Activated T-cell treated with anti-CD3 and anti-CD28 coated beads for 24 hours (primary cell): ENCODE measurements at places on chromosomes 1 and 21.

- no peak for DNase-seq
Observed at GRCh38 chr1:119225831-119226230, 85.4 kb upstream of the WARS2 start.

DNA sequence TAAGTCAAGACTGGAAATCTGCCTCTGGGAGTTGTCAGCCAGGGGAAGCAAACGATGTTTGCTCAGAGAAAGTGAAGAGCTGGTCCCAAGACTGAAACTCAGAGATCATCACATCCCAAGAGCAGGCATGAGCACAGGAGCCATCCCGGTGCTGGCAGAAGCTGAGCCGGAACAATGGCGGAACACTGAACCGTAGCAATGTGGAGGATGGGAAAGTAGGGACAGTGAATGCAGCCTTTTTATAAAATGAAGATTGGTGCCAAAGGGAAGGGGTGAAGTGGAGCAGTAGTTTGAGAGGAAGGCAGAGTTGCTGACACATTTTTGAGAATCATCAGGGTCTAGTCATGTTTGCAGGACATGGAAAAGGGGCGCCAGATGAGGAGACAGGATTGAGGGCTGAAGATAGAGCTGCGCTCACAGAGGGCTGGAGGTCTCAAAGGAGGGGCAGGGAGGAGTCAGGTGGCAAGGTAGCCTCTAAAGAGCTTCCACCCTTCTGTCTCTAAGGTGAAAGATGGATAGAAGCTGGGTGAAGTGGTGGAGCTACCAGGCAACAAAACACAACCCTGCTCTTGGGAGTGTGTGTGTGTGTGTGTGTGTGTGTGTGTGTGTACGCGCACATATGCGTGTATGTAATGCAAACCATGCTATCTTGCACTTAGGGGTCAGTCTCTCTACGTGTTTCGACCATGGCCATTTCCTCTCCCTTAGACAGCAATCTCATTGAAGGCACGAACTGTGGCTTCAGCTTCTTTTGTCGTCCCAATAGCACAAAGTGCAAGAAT is 94.3 kb upstream of the IRF2BP2 start:
- no peak for DNase-seq

DNA sequence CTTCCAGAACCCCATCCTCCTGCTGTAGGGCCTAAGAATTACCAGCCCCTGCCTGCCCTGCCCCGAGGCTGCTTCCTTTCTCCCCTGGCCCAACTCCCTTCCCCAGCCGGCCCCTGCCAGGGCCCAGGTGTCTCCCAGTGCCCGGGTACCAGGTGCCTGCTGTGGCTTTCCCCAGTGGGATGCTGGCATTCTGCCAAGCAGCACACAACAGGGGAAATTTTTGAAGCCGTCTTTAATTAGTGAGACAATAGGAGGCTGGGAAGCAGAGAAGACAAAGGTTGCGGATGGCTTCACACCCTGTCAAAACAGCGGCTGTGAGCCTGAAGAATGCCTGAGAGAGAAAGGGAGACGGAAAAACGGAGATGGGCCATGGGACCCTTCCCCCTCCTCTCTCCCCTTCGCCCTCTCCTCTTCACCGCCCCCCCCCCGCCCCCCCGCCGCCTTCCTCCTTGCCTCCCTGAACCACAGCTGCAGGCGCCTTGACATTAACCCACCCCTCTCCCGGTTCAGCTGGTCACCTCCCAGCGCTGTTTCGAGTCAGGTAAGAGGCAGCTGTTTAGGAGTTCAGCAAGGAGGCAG is 33.6 kb downstream of the LRRN2 start:
- no peak for DNase-seq

DNA sequence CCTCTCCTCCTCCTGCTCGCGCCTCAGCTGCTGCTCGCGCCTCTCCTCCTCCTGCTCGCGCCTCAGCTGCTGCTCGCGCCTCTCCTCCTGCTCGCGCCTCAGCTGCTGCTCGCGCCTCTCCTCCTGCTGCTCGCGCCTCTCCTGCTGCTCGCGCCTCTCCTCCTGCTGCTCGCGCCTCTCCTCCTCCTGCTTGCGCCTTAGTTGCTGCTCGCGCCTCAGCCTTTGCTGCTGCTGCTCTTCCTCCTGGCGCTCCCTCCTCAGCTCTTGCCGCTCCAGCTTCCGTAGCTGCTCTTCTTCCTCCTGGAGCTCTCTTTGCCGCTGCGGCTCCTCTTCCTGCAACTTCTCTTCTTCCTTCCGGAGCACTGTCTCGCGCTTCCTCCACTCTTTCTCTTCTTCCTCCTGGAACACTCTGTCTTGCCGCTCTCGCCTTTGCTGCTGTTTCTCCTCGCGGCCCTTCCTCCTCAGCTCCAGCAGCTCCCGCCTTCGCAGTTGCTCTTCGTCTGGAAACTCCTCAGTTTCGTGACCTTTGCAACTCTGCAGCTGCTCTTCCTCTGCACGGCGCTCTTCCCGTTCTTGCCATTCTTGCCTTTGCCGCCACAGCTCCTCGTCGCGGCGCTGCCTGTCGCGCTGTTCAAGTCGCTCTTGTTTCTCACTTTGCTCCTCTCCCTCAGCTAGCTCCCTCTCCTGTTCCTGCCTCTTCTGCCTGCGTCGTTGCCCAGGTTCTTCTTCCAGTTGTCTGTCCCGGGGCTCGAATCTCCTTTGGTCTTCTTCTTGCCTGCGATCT is 3.0 kb downstream of the TCHH start:
- DNase-seq = no peak

GRCh38 chr1:6224718-6225117 is 11.0 kb downstream of the ICMT start:
- no peak for DNase-seq

GRCh38 chr1:177567393-177567792 is 396.6 kb downstream of the BRINP2 start:
- DNase-seq = no peak

DNA sequence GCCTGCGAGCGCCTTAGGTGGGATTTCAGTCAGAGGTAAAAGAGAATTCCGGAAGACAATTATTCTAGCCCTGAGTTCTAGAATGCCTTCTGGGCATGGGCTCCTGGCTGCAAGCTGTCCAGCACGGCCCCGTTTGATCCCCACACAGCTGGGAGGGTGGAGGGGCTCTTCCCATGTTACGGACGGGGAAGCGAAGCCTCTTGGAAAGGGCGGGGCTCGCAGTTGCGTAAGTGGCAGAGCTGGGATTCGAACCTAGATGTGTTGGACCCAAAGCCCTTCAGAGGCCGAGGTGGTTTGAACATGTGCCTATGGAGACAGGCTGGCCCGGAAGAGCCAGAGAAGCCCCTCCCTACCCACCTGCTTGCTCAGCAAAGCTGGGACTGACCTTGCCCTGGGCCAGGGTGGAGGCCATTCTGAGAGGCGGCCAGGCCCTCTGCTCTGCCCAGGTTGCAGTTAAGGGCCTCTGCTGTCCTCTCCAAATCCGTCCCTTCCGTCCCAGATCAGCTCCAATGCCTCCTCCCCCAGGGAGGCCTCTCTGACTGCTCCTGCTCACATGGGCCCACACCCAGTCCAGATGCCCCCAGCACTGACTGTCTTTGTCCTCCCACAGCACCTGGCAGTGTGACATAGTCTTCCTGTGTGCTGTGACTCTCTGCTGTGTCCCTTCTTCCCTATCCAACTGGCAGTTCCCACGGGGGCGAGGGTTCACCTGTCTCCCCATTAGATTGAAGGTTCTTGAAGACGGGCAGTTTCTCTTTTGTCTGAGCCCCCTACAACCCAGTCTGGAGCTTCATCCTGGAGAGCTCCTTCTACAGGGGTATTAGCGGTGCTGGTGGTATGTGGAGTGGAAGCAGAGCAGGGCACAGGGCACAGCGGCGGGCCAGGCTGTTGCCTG is 1.2 kb upstream of the HSPB7 start:
- DNase-seq = no peak

DNA sequence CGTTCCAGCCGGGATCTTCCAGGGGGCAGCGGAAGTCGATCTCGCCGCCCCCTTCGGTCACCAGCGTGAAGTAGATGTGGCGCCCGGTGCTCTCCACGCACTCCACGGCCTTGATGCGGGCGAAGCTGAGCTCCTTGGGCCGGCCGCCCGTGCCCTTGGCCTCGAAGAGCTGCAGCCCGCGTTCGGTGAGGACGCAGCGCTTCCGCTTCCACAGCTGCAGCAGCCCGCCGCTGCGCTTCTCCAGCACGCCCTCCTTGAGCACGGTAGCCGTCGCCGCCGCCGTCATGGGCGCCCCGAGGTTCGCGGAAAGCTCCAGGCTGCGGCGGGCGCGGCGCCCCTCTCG is 516 bp downstream of the PHLDA3 start:
- DNase-seq = no peak

GRCh38 chr1:53016705-53017104 is 45.3 kb upstream of the PODN start:
- no peak for DNase-seq

DNA sequence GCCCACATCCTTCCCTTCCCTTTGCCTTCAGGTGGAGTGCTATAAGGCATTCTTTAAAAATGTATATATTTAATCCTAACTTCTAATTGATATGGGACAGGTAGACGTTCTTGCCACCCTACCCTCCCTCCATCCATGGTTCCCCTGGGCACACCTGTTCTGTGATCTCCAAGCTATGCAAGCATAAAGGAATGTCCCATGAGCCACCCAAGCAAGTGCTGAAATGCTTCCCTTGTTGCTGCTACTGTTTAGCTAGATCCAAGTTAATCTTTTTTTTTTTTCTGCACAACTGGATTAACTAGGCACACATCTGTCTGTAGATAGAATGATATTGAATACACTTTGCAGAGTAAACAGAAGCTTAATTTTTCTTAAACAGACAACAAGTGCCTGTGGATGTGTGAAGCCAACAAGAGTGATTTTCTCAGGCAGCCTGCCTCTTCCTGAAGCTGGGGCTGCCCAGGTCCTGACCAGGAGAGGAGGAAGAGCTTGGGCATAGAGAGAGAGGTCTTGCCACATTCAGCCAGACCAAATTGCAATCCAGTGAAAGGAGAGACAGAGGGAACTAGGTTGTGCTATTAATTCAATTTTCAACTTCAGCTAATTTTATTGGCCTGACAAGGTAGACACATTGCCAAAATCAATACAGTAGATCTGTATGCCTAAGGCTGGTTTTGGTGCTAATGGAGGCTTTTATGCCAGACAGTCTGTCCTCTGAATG is 28.2 kb upstream of the ATP1B1 start:
- no peak for DNase-seq

GRCh38 chr1:237000191-237000590 is 4.0 kb downstream of the MT1HL1 start:
- DNase-seq = no peak

DNA sequence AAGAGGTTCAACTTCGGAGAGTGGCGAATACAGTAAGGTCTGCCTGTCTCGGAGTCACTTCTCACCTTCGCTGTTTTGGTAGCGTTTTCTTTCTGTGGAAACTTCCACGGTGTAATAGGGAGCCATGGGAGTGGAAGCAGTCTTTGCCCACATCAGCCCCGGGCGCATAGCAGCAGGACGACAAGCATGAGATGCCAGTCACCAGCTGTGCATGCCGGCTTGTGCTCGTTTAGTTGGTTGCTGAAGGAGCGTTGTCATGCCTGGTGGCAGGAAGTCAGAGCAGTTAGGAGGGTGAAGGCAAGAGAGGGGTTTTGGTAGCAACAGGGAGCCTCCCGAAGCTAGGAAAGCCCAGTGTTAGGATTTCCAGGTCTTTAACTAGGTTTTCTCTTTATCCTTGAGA is 58.8 kb downstream of the MRPS6 start:
- DNase-seq = no peak

- no peak for DNase-seq
Observed at GRCh38 chr1:30818568-30819243, 61.1 kb upstream of the LAPTM5 start.

- no peak for DNase-seq
Observed at GRCh38 chr1:3410142-3410925, 44.1 kb upstream of the ARHGEF16 start.

DNA sequence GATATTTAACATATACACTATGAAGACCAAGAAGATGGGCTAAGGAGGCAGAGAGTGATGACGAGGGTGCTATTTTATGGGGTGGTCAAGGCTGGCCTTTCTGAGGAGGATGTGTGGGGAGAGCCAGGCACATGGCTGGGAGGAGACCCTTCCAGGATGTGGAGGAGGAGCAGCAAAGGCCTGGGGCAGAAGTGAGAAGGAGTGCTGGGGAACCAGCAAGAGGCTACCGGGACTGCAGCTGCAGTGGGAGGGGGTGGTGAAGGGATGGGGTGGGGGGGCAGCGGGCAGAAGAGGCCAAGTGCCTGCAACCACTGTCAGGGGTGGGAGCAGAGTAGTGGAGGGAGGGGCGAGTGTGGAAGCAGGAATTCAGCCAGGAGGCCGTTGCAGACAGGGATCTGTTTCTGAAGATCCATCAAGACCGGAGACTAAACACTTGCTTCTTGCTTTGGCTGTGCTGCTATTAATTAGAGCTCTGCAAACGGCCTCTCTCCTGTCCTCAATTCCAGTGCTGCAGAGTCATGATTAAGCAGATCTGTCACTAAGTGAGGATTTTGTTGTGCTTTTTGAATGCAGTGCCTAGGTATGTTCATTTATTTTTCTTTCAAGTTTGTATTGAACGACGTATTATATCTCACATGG is 89.9 kb downstream of the IER5 start:
- no peak for DNase-seq

DNA sequence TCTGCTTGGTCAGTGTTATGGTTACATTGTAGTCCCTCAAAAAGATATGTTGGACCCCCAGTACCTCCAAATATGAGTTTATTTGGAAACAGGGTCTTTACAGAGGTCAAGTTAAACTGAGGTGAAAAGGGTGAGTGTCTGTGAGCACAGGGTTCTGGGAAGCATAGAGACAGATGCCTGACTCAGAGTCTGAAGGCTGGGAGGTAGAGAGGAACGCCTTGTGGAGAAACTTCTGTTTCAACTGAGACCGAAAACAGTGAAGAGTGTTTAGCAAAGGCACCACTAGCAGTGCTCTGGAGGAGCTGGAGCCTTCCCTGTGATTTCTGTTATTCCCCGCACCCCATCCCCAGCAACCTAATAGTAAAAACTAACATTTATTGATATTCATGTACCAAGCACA is 65.2 kb upstream of the LRRC8D start:
- DNase-seq = no peak

DNA sequence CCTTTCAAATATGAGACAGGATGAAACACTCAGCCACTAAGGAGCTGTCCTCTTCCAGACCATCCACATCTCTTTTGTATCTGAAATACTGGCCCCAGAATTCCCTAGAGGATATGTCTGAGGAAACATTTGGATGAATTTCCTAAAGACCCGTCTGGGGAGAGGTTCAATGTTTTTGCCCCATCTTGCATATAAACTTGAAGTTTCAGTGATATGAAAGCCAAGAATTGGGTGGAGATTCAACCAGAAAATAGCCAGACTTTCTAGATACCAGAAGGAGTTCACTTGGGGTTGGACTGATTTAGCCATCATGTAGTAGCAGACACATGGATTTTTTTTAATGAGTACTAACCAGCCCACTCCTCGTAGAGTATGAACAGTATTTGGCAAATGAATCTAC is 182.0 kb downstream of the PLPP3 start:
- no peak for DNase-seq

- no peak for DNase-seq
Observed at GRCh38 chr21:31398574-31398973, 54.5 kb upstream of the TIAM1 start.

- no peak for DNase-seq
Observed at GRCh38 chr1:237012788-237013383, 8.6 kb upstream of the MT1HL1 start.

- DNase-seq = no peak
Observed at GRCh38 chr1:89311757-89312156, 39.1 kb upstream of the GBP5 start.
